ENCODE measurements at places on chromosomes 5 and 9.
A peak's percentile ranks its signal among the peaks of the same experiment; 100 is the strongest.

- DNase-seq: no peak
Observed at GRCh38 chr5:11962122-11962521, 57.9 kb upstream of the CTNND2 start.

GRCh38 chr9:135365013-135365768 lies 114.4 kb upstream of the PPP1R26 start:
- DNase-seq: no peak

GRCh38 chr9:132244582-132245455 lies 83.0 kb downstream of the NTNG2 start:
- DNase-seq: no peak

DNA sequence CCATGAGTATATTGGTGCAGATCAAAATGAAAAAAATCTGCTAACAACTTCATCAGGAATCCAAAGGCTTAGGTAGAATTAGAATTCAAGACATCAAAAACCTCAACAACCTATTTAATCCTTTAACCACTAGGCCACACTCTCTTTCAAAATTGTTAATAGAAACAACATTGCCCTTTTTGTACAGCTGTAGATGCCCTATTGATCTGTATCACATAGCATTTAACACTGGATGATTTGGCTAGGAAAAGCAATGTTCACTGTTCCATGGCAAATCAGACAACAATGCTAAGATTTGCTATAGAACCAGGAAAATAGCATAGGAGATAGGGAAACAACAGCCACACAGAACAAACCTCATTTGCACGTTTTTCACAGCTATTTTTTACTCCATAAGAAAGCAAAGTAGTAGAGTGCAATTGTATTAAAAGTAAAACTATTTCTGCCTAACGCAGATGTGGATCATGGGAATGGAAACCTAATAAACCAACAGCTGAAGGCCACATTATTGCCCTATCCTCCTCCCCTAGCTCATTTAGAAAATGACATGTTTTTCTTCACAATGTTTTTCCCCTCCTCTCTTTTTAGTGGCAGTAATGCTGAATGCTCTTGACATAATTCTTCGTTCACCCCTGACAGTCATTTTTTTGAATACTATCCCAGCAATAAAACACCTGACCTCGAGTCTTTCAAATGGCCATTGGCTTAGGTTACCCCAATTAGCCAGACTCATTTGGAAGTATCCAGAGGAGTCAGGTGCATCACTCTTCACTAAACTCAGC lies 373.0 kb upstream of the CCNH start:
- no peak for DNase-seq

DNA sequence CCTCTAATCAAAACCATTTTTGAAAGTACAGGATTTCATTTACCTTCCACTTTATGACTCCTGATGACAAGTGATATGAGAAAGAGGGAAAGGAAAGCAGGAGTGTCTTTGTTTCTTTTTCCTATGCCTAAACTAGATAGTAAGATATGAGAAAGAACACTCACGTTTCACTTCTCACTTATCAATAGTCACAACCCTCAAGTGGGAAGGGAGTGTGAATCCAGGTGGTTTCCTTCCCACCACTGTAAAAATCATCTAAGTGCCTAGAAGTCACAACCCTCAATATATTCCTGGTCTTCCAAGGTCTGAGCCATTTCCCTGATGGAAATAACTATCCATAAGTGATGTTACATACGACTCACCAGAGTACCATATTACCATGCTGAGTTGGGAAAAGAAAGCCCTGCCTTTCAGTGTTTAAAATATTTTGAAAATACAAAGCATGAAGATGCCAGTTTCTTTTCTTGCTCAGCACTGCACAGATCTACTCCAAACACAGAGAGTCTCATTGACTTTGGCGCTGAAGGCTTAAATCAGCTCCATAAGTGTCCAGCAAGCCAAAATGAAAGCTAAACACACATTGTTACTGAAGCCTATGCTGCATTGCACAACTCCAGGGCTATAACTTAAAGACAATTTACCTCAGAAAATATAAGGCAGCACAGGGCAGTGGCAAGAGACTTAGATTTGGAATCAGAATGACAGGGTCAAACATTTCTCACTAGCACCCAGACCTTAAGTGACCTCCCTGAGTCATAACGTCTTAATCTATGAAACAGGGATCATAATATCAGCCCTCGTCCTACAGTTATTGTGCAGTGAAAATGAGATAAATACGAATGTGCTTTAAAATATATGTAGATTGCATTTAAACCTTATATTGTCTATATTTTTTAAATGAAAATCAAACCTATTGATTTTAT lies 301.2 kb downstream of the KIAA0825 start:
- DNase-seq: no peak

GRCh38 chr5:112146323-112147226 lies 272.5 kb downstream of the EPB41L4A start:
- peak; percentile 13 for DNase-seq

DNA sequence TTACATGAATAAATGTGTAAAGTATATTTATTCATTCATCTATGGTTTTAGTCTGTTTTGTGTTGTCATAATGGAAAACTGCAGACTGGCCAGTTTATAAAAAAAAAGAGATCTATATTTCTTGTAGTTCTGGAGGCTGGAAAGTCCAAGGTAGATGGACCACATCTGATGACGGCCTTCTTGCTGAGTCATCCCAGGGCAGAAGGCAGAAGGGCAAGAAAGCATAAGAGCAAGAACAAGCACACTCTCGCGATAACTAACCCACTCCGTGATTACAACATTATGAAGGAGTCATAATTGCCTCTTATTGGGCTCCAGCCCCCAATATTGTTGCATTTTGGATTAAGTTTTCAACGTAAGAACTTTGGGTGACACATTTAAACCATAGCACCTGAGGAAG lies 180.4 kb upstream of the DAB2 start:
- DNase-seq: no peak

GRCh38 chr5:35898952-35899660 lies 39.3 kb downstream of the CAPSL start:
- DNase-seq: no peak

- no peak for DNase-seq
Observed at GRCh38 chr9:4615251-4615650, 46.8 kb upstream of the PLPP6 start.

DNA sequence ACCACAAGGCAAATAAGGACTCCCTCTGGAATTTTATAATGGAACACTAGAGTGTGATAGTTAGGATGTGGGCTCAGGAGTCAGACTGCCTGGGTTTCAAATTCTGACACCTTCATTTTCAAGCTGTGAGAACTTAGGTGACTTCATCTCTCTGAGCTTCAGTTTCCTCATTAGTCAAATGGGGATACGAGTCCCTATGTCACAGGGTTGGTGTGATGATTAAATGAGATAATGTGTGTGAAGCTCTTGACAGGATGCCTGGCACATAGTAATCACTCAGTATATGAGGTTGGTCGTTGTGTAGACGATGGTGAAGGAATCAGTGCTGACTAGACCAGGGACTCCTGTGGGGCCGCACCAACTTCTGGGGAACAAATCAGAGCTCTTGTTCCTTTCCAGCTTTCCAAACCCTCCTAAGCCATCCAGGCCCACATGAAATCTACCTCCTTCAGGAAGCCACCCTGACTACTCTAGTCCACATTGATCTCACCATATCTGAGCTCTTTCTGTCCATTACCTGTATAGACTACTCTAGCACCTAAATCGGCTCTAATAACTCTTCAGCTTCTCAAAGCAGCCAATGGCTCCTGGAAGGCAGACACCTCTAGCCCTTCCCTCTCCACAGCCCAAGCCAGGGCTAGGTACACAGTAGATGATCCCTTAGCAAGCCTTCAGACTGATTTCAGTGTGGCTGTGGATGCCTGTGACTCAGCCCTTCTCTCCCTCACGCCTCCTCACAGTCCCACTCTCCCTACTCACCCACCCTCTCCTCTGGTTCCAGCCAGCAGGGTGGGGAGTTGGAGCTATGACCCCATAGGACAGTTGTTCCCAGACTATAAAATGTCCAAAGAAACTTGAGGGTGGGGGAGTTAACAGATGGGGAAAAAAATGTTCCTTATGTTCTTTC lies 2.5 kb upstream of the TCF7 start:
- DNase-seq: no peak

DNA sequence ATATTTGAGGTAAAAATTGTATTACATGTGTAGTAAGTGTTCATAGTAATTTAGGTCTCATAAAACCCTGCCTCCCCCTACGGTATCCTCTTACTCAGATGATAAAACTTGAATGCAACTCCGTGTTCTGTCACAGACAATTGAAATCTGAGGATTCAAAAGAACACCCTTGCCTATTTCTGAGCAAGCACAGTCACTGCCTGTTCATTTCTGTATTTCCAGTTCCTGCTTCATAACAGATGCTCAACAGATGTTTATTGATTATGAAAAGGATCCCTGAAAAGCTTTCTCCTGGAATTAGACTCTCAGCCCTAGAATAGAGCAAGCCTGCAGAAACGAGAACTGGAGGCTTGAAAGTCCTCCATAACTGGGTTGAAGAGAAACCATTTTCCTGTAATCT lies 144.1 kb upstream of the SPEF2 start:
- no peak for DNase-seq

DNA sequence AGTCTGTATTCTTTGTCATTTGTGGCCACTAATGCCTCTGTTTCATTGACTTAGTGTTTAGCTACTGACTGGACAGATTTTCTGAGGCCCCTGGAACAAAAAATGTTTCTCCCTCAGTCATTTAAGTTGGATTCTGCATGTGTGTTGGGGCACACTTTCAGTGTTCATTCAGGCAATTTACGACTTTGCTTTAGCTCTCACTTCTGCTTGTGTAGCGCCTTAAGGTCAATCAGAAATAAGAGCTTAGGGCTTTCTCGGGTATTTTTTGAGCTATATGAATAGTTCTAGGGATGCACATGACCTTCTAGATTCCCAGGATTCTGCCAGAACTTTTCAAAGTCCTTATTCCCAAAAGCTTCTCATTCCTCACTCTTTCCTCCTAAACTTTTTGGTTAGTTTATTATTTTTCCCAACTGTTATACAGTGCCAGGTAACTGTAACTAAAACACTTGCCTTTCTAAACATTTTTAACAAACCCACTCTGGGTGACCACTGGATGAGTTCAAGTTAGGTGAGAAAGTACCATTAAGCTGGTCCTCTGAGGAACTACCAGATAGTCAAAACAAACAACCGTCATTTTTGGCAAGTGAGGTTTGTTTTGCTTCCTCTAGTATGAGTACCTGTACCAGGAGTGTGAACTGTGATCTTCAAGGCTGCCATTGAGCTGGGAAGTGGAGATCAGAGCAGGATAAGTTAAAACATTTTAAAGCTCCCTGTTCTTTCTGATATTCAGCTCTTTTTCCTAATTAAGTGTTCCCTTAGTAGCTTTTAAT lies 571.3 kb upstream of the TLE4 start:
- DNase-seq: no peak

- DNase-seq: no peak
Observed at GRCh38 chr5:141496038-141496437, 7.2 kb downstream of the PCDHGC5 start.

DNA sequence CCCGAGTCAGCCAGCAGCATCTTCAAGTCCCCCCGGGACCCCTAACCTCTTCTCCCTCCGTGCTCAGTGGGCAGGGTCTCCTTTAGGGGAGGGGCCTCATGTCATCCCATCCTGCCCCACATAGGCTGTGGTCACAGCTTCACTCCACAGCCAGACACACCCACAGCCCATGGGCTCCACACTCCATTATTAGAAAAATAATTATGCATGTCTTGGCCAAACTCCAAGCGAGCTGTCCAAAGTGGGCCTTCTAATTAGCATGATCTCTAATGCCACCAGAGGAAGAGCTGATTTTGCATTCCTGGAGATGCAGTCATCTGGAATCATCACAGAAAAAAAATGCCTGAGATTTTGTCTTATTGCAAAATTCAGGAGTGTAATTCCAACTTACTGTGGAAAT lies 418.2 kb downstream of the IRX2 start:
- no peak for DNase-seq

DNA sequence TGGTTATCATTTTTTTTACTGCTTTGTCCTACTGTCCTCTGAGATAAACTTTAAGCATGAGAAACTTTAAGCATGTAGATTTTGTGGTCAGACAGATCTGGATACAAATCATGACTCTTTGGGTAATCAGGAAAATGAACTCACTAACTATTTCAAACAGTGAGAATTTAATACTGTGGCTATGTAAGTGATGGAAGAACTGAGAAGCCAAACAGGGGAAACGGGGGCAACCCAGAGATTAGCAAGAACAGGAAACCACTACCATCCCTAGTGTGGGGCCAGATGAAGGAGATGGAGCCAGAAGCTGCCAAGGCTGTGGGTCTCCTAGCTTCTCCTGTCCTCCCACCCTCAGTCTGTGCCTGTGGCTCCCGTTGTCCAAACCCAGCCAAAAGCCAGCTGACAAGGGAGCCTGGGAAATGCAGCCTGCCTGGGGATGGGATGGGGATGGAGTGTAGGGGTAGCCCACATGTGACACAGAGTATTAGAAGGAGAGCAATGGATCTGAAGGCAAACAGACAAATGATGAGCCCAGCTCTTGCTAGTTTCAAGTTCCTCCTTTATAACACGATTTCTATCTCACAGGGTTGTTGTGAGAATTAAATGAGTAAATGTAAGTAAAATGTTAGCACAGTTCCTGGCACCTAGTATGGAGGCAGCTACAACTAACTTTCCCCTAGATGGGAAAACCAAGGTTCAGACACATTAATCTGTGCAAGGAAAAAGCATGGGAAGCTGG lies 27.7 kb upstream of the CDC23 start:
- DNase-seq: no peak

GRCh38 chr9:4152101-4152600 lies 147.7 kb downstream of the GLIS3 start:
- no peak for DNase-seq

- no peak for DNase-seq
Observed at GRCh38 chr5:135997673-135998335, 31.0 kb upstream of the TGFBI start.

DNA sequence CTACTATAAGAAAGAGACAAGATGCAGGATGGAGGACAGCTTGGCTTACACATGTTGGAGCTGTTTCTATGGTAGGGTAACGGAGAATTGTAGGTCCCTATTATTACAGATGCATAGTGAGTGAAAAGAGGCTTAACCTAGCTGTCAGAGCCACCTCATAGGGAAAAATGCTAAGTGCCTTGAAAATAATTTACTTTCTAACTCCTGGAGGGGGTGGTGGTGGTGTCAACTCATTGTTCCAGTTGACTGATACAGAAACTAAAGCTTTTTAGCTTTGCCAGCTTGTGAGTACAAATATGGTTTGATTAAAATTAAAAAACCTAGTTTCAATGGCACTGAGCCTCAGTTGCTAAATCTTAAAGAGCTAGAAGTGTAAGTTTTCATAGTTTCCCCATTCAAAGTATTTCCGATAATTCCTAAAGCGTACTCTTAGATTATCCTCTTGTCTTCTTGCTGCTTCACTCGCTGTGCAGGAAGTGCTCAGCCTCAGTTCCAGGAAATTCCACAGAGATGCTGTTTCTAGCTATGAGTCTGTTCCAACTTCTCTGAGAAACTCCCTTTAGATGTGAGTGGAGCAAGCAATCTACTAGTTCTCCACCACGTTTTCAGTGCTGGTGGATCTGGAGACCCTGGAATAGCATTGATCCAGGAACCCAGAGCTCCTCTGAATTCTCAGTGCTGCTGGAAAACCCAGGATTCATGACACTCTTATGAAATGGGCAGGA lies 265.2 kb downstream of the DMAC1 start:
- no peak for DNase-seq
